ENCODE measurements at places on chromosomes 13 and 19.

DNA sequence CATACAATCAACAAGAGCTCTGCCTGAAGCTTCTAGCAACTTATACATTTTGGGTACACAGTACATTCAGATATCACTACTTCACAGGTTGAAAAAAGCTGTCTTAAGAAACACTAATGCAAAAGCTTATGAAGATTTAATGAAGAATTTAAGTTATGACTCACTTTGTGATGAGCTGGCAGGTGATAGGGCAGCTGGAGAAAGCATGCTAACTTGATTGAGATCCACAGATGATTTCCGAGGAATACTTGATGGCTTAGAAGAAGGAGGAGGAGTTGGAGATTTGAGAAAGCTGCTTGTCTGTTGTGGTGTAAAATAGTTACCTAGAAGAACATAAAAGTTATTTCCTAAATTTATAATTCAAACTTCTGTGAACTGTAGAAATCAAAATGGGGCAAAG lies 23.3 kb downstream of the EXOSC8 start:
- no peak for DNase-seq

DNA sequence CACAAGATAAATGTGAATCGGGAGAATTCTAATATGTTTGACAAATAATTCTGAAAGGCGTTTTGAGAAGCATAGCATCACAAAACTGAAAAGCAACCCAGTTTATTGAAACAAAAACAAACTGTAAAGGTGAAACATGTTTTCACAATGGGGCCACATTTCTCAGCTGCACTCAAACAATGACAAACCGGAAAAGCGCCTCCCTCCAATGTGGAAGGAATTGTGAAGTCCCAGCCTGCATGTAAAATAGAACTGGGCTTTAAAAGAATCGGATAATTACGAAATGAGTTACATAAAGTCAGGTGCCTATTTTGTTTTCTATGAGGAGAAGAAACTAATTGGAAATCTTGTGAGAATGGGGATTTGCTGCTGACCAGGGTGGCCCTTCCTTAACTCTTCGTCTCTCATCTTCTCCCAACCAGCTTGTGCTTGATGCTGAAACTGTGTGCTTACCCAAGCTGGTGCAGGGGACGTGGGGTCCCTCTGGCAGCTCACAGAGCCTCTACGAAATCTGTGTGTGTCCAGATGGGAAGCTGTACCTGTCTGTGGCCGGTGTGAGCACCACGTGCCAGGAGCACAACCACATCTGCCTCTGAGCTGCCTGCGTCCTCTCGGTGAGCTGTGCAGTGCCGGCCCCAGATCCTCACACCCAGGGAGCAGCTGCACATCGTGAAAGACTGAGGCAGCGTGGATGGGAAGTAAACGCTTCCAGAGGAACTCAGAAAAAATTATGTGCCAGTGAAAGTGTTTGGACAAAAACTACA lies 109.4 kb downstream of the SACS start:
- DNase-seq, result no peak

DNA sequence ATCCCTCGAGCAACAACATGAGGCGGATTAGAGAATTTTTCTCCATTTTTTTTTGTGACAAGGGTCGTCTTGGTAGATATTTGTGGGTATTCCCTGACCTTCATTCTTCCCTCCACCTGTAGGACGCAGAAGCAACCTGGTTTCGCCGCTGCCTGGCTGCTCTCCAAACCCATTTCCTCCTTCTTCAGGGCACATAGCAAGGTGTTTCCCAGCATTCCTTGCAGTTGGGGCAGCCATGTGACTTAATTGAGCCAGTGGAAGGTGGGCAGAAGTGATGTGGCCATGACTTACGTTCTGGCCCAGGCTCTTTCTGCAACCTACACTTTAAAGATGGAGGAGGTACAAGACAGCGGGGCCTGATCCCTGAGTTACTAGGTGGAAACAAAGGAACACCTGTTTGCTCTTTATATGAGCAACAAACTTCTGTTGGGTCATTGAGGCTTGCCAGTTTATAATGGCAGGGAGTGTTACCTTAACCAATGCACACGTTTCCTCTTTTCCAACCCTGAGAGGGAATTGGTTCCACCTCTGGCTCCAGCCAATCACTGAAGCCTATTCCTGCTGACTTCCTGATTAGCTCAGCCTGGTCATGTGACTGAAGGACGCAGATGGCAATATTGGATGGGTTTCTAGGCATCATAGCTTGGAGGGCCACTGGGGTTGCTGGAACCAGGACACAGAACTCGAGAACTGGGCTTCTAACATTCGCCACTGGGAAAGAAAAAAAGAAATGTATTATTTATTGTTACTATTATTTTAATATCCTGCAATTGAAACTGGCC lies 30.8 kb upstream of the ZNRF4 start:
- no peak for DNase-seq

GRCh38 chr13:111212517-111212873 lies 97.4 kb downstream of the ARHGEF7 start:
- no peak for DNase-seq

GRCh38 chr13:103255587-103256301 lies 189.5 kb upstream of the SLC10A2 start:
- DNase-seq, result no peak

DNA sequence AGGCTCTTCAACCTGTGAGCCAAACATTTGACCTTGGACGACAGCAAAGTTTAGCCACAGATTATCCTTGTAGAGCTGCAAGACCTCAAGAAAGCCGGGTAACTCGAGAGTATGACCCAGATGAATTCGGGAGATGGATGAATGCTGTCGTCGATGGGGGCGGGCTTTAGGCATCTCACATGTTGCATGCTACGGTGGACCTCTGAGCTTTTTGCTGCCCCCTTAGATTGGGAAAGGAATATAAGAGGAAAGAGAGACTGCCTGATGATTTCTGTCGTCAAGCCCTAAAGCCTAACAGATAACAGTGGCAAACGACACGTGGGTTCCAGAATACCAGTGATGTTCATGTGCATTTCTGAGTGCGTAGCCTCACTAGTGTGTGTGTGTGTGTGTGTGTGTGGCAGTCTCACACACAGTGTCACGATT lies 730 bp upstream of the ABCC4 start:
- no peak for DNase-seq
